ENCODE measurements at places on chromosomes 11 and 22.

DNA sequence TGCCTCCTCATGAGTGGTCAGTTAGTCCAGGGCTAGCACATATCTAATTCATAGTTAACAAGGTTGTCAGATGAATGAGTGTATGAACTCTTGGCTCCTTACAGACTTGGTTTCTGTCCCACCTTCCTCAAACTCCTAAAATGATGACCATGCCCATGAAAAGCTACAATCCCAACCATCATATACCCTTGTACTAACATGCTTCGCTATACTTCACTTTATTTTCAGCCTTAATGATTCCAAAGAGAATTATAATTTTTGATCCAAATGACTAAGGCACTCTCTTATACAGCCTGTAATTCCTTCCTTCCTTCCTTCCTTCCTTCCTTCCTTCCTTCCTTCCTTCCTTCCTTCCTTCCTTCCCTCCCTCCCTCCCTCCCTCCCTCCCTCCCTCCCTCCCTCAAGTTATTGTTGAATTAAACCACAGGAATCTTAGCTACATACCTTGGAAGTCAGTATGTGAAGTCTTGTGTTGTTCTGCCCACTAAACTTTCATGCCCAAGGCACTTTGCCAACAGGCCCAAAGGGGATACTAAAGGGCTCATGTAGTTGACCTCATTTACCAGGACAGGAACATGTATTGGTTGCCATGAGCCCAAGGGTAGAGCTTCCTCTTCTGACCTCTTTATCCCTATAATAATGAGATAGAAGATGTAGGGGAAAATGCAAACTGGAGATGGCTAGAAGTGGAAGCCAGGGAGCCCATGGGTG is 37.4 kb downstream of the CALCA start:
- DNase-seq = no peak

GRCh38 chr11:122744357-122744756 is 88.8 kb downstream of the UBASH3B start:
- DNase-seq = no peak

DNA sequence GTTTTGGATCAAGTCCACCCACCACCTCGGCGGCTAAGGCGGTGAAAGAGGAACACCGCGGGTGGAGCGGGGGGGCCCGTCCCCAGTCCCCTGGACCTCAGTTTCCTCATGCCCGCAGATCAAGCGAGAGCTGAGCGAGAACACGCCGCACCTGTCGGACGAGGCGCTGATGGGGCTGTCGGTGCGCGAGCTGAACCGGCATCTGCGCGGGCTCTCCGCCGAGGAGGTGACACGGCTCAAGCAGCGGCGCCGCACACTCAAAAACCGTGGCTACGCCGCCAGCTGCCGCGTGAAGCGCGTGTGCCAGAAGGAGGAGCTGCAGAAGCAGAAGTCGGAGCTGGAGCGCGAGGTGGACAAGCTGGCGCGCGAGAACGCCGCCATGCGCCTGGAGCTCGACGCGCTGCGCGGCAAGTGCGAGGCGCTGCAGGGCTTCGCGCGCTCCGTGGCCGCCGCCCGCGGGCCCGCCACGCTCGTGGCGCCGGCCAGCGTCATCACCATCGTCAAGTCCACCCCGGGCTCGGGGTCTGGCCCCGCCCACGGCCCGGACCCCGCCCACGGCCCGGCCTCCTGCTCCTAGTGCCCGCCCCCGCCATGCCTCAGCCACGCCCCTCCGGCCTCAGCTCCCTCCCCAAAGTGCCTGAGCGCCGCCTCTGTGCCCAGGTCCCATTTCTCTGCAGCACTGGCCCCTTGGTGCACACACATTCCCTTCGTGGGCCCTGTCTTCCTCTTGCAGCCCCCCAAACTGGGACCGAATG is 12.7 kb downstream of the MAFF start:
- peak; percentile 88 for DNase-seq

GRCh38 chr22:17743661-17744411 is 30.4 kb downstream of the BID start:
- no peak for DNase-seq

GRCh38 chr11:86067009-86067850 is 1.7 kb downstream of the PICALM start:
- DNase-seq = no peak

- peak; percentile 82 for DNase-seq
Measured at GRCh38 chr22:46107089-46107664, 43.1 kb upstream of the PPARA start.

DNA sequence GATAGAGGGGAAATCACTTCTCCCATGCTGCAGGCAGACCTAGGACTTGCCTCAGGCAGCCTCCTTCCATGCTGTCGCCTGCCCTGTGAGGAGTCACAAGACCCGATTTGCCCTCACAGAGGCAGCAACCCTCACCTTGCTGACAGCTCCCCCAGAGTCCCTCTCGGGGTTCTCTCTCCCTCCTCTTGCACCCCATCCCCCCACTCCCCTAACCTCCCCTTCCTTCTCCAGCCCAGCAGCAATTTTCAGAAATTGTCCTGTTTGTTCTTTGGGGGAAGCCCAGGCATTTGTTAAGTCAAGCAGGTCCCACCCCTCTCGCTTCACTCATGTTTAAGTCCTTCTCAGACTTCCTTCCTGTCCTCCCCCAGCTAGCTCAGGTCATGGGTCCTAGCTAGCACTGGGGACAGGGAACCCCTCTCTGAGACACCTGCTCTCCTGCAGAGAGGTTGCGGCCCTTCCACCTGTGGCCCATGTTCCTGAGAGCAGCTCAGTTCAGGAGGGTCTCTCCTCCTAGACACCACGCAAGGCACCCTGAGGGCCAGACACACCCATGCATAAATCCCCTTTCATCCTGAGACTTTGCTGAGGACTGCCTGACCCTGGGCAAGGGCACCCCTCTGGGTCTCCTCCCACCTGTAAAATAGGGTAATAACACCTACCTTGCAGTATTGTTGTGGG is 6.3 kb upstream of the FXYD2 start:
- no peak for DNase-seq

DNA sequence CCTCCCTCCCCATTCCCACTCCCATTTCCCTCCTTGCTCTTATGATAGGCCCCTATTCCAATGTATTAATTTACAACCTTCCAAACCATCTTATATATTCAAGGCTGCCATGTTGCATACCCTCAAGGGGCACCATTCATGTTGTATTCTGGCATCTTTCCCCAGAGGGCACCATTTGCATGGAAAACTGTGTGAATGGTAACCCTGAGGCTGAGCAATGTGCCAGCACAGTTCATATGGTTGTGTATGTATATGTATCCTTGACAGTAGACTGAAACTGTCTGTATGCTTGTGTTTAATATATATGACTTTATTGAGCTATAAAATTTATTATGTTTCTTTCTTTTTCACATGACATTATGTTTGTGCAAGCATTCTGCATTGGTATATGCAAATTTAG is 7.3 kb downstream of the RASSF10 start:
- no peak for DNase-seq

DNA sequence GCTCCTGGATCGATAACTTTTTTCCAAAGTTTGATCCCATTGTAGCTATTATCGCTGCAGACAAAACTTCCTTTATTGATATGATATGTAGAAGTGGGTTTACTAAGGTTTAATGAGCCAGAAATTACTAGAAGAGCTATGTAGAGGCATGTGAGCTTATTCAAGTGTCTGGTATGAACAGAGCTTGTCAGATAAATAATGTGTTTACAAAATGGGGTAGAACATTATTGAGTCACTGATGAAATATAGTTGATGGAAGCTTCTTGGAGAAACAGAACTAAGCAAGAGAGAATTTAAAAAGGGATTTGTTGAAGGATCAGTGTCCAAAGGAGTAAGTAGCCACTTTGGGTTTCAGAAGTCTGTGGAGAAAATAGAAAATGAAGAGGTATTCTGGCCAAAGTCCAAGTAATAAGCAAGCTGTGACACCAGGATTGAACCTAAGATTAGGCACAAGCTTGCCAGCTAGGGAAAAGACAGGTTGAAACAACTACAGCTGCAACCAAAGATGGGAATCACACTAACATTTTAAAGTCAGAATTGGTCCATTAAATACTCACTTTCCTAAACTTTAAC is 104.3 kb downstream of the MAML2 start:
- no peak for DNase-seq

DNA sequence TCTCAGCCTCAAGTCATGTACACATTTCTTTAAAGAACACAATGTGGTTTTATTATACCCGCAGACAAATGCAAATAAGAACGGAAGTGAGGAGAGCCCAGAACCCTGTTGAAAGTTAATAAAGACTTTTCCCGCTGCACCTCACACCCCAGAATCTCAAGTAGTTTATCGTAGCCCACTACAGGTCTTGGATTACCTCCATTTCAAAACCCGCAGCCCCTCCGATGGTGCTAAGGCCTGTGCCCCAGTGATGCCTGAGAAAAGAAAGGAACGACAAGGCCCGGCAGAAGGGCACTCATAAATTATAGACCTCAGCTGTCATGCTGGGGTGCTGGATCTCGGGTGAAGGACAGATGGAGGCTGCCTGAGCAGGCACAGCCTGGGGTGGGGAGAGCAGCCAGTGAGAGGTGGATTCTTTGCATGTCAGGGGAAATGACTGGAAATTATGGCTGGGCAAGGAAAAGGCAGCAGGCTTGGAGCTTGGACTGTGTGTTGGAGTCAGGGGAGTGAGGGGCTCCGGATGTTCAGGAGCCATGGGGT is 354.1 kb downstream of the NTM start:
- DNase-seq = no peak

DNA sequence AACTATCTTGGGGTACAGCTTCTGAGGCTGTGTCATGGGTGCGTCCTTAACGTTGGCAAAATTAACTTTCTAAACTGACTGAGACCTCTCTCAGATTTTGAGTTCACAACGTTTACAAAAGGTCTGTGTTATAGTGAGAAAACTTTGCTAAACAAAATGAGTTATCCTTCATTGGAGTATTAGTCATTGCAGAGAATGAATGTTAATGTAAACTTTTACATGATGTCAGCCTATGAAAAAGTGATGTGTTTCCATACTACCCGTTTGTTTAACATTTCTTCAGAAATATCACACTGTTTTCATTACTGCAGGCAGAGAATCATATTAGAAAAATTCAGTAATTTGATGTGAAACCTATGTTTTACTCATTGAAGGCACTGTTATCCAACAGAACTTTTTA is 32.1 kb downstream of the HSD17B12 start:
- no peak for DNase-seq

- DNase-seq = no peak
Measured at GRCh38 chr11:15119826-15120225, 5.1 kb downstream of the INSC start.

GRCh38 chr11:504053-504993 is 2.7 kb downstream of the RNH1 start:
- peak; percentile 81 for DNase-seq

DNA sequence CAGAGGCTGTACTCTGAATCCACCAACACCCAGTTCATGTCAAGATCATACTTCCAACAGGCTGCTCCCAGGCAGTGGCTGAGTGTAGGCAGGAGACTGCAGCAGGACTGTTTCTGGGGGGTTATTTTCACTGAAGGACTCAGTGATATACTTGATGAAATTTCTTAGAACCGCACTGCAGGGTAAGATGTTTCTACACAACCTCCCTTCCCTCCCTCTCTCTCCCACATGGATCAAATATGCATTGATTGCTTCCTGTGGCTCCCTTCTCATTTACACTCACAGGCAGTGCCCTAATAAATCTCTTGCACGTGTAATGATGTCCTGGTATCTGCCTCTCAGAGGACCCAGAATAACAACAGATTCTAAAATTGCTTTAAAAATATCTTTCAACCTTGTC is 251.3 kb upstream of the CCDC179 start:
- DNase-seq = no peak

DNA sequence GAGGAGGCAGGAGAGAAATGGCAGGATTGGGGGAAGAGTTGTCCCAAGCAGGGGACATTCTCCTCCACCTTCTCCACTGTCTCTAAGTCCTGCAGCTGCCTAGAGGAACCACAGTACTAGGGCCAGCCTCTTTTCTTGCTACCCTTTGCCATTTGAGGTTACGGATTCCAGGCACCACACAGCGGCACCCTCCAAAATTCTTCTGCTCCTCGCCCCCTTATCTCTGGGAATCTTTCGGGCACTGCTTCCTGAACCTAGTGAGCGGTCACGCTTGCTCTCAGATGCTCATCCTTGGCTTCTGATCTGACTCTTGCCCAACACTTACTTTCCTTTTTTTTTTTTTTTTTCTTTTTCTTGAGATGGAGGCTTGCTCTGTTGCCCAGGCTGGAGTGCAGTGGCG is 26.6 kb upstream of the XBP1 start:
- DNase-seq = no peak

GRCh38 chr11:85682330-85683305 is 3.4 kb downstream of the CCDC89 start:
- DNase-seq = peak; percentile 87

- DNase-seq = no peak
Measured at GRCh38 chr11:44736791-44737190, 10.0 kb downstream of the TSPAN18 start.

GRCh38 chr11:18265949-18266348 is at the start of gene SAA1:
SAA1 (plus strand) TSS chr11:18266264; CDS start chr11:18266888, 624 bp downstream.
- DNase-seq = no peak

GRCh38 chr11:67506426-67507051 is 1.4 kb upstream of the PITPNM1 start:
- no peak for DNase-seq

- no peak for DNase-seq
Measured at GRCh38 chr22:28351476-28351875, 328.2 kb downstream of the TTC28 start.

Data from upper lobe of right lung (tissue), 1 donor.